ENCODE measurements at places on chromosomes 3 and 15. TPM values are rescaled to one million over a fixed set of nuclear protein-coding genes. Genes with fewer than 3 reads are reported as not detected.

DNA sequence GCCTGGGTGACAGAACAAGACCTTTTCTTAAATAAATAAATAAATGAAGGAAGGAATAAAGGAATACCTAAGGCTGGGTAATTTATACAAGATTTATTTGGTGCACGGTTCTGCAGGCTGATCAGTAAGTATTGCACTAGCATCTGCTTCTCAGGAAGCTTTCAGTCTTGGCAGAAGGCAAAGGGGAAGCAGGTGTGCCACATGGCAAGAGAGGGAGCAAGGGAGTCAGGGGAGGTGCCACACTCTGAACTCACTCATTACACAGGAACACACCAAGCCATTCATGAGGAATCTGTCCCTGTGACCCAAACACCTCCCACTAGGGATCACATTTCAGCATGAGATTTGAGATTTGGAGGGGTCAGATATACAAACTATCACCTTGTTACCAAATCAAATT, 56.4 kb downstream of the PRKCI start:
- DNase-seq: no peak

TNFSF10 gene
- 4.1 TPM for polyA plus RNA-seq

FGD5 gene
- 2.8 TPM for polyA plus RNA-seq

GRCh38 chr3:147412917-147413685, 3.9 kb downstream of the ZIC1 start:
- no peak for DNase-seq

- DNase-seq: no peak
Observed at GRCh38 chr3:48433472-48434118, 3.7 kb upstream of the PLXNB1 start.

KLHL6 gene
- 0.15 TPM for polyA plus RNA-seq

DNA sequence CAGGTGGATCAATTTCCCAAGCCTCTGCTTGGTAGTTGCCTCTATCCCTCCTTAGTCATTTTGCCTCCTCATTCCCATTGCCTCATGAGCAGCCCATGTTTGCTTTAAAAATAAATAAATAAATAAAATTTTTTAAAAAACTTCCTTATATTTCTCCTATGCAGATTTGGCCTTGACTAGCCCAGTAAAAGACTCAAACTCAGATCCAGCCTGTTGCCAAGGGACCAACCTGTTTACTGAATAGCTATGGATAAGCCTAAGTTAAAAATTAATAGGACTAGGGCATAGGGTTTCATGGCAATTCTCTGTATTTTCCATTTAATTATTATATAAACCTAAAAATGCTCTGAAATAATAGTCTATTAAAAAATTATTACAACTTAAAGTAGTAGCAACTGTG, 384.4 kb downstream of the RSL24D1 start:
- no peak for DNase-seq

DNA sequence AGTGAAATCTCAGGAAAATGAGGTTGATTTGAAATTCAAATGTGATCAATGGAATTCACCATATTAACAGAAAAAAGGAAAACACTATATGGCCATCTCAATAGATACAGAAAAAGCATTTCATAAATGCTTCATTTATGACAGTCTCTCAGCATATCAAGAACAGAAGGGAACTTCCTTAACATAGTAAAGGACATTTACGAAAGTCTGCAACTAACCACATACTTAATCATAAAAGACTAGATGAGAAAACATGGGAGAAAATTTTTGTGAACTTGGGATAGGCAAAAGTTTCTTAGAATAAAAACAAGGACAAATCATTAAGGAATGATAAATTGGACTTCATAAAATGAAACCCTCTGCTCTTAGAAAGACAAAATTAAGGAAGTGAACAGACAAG, 24.7 kb upstream of the TIPARP start:
- DNase-seq: no peak

NLGN1 gene
- 6.3 TPM for polyA plus RNA-seq

FMN1 gene
- 0.27 TPM for polyA plus RNA-seq

DNA sequence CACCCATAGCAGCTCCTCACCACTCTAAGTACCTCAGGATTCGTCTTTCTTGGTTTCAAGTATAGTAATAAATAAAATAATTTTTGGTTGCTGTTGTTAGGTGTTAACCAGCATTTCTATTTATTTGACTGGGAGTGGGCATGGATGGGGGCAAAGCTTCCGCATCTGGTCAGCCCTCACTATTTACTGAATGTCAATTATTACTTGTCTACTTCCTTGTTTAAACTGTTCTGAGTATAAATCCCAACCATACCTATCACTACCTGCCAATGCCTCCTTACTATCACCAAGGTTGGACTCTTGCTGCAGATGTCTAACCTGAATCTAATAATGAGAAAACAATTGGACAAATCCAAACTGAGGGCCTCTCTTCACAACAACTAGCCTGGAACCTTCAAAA, 41.9 kb upstream of the GK5 start:
- DNase-seq: no peak

- no peak for DNase-seq
Observed at GRCh38 chr15:51672913-51673857, 8.1 kb upstream of the SCG3 start.

GRCh38 chr3:134473868-134474546, 11.8 kb downstream of the ANAPC13 start:
- peak; percentile 94 for DNase-seq

DNA sequence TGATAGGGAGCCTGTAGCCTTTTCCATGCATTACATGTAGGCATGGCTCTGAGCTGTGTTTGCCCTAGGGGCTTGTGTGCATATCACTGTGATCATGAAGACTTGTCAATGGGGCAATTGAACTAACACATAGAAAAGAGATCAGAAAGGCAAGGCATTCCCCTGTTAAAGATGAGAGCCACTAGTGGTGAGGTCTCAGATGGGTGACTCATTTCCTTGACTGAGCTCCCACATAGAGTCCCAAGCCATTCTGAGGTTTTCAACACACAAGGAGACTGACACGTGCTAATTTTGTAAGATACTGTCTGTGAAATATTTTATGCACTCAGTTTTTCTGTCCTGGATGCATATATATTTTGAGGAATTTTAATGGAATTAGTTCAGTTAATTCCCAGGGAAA, 53.8 kb downstream of the SAMMSON start:
- DNase-seq: no peak

TRIM59 gene
- polyA plus RNA-seq: 1.5 TPM

GRCh38 chr15:70361891-70362290, 264.2 kb upstream of the TLE3 start:
- DNase-seq: no peak

- DNase-seq: no peak
Observed at GRCh38 chr15:67018441-67018840, 47.0 kb upstream of the SMAD3 start.

SNUPN gene
- 21.8 TPM for polyA plus RNA-seq

GRCh38 chr3:151282921-151283320, 4.6 kb upstream of the P2RY14 start:
- DNase-seq: peak; percentile 68

CAV3 gene
- not detected for polyA plus RNA-seq

RAD51 gene
- 24.7 TPM for polyA plus RNA-seq

GRCh38 chr15:100901702-100902435, 17.3 kb upstream of the LRRK1 start:
- DNase-seq: no peak

CCDC13 gene
- 4.3 TPM for polyA plus RNA-seq

- peak; percentile 63 for DNase-seq
Observed at GRCh38 chr3:117355566-117355965, 646.0 kb downstream of the TUSC7 start.

DNA sequence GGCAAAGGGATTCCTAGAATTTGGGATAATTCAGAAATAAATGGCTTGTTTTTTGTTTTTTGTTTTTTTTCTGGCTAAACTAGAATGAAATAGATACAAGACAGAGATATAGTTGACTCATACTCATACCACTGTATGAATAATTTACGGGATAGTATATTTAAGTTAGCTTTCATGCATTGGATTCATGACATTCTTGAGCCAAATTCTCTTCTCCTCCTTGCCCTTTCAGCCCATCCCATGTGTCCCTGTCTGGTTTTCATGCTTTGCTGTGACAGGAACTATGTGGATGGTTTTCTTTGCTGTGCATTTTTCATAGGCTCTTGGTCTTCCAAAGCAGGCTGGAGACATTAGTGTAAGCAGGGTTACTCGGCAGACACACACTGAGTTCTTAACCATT, 66.6 kb upstream of the UMPS start:
- DNase-seq: no peak

FOXB1 gene
- 1.9 TPM for polyA plus RNA-seq

LYZL4 gene
- not detected for polyA plus RNA-seq

Measured in brain (organoid and tissue), 16 donors.